ENCODE measurements at places on chromosomes 13 and 19. TPM values are rescaled to one million over a fixed set of nuclear protein-coding genes. Genes with fewer than 3 reads are reported as not detected.

NEK5 gene
- 0.08 TPM for total RNA-seq

ZNF561 gene
- total RNA-seq, result 8.5 TPM

HSH2D gene
- not detected for total RNA-seq

IFNL1 gene
- total RNA-seq, result not detected

HCN2 gene
- 35.3 TPM for total RNA-seq

ZNF729 gene
- total RNA-seq, result not detected

FFAR3 gene
- total RNA-seq, result not detected

Data from A549 treated with CORT108297 at 1 μM for 4 hours (cell line).